ENCODE measurements at places on chromosomes 11 and 22.

DNA sequence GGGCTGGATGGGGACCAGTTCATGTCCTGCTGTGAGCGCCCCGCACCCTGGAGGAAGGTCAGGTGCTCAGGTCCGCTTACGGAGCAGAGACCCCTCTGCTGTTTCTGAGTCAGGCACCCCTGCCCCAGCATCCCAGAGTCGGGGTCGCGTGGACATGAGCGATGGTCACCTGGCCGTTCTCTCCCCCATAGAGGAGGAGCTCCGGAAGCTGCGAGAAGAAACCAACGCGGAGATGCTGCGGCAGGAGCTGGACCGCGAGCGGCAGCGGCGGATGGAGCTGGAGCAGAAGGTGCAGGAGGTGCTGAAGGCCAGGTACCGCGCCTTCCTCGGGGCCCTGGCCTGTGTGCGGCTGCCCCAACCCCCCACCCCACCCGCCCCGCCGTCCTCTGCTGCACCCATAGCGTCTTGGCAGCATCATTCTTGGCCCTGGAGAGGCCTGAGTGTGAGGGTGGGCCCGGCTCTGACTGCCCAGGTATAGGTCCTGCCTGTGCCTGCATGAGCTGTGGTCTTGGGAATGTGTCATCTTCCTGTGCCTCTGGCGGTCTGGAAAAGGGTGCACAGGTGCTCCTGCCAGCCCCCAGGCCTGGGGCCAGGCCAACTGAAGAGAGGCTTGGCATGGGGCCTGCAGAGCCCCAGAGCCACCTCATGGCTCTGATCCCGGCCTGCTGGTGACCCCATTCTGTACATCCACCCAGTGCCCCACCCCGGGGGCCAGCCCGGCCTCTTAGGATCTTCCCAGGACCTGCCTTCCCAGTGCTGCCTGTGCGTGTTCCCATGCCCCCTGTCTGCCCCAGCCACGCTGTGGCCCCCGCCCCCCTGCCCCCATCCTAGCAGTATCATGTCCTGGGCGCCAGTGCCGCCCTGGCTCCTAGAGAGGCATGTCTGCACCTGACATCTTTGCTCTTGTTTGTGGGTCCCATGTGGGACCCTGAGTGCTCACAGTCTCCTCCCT is 38.1 kb downstream of the GRAMD4 start:
- no peak for DNase-seq

DNA sequence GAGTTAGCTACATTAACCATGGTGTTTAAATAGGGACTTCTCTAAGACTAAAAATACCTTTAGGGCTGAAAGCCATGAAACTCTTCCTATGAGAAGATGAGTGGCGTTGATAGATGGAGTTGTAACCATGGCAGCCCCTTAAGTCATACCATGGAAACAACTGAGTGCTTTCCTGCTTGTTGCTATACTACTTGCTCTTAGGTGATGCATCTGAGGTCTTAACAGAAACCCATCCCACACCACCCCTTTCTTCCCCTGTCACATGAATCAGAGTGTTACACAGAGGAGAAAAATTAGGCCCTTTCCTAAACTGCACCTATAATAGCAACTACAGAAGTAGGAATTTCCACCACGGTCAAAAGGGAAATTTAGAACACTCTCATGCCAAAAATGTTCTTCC is 64.3 kb upstream of the ZC3H12C start:
- no peak for DNase-seq

- no peak for DNase-seq
Measured at GRCh38 chr22:40116496-40117200, 61.1 kb upstream of the TNRC6B start.

- peak; percentile 59 for DNase-seq
Measured at GRCh38 chr11:44592125-44592940, 26.9 kb downstream of the CD82 start.

- DNase-seq, result no peak
Measured at GRCh38 chr11:77127235-77127911, 673 bp upstream of the MYO7A start.

DNA sequence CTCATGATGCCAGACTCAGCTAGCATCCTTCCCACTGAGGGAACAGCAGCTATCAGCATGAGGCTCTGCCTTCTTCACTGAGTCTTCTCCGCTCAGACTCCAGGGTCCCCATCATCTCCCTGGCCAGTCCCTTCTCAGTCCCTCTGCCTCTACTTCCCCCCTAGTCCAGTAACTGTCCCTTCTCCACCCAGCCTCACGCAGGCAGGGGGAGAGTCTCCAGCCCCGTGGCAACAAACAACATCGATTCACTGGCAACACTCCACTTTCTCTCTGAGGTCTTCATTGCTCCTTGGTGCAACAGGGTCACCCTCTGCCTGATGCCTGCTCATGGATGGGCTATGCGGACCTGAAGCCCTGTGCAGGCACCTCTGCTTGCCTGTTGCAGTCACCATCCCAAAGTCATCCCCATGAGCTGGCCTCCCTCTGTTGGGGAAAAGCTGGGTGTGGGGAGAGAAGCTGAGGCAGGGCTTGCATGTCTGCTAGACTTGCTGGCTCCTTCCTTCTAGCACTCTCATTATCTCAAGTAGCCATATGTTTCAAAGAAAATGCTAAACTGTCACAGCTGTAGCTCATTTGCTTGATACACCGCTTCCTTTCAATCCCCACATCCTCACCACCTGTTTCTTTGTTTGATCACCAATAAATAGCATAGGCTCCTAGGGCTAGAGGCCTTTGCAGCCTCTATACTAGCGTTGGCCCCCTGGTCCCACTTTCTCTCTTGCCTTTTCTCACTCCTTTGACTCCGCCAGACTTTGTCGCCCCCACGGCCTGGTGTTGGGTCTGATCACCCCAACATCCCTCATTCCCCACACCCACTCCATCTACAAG is 4.3 kb upstream of the BCR start:
- no peak for DNase-seq

- peak; percentile 64 for DNase-seq
Measured at GRCh38 chr11:33936725-33937604, 45.1 kb upstream of the LMO2 start.
